ENCODE measurements at places on chromosomes 11 and 22. TPM values are rescaled to one million over a fixed set of nuclear protein-coding genes. Genes with fewer than 3 reads are reported as not detected.

Gene RAB36
- total RNA-seq = not detected

GRCh38 chr11:102036757-102037156 lies 10.5 kb upstream of the CFAP300 start:
- DNase-seq = no peak

GRCh38 chr11:65952052-65952521 lies 6.8 kb downstream of the TSGA10IP start:
- no peak for DNase-seq

DNA sequence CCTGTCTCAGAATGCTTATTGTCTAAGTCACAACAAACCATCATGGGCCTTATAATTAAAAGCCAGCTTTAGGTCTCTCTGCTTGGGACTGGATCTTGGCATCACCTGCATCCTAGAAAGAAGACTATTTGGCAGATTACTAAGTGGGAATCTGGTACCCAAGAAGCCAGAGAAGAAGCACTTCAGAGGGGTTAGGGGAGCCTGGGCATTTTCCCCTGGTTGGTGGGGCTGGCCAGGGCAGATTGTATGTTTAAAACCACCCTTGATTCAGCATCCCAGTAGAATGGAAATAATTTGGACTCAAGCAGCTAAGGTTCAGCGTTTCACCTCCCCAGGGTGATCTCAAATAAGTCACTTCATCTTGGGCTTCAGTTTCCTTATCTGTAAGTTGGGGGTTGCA lies 193.7 kb downstream of the MIAT start:
- no peak for DNase-seq

GRCh38 chr22:49188591-49188990 lies 639.1 kb downstream of the BRD1 start:
- no peak for DNase-seq

- DNase-seq = no peak
Observed at GRCh38 chr11:41039592-41039991, 419.9 kb downstream of the LRRC4C start.

DNA sequence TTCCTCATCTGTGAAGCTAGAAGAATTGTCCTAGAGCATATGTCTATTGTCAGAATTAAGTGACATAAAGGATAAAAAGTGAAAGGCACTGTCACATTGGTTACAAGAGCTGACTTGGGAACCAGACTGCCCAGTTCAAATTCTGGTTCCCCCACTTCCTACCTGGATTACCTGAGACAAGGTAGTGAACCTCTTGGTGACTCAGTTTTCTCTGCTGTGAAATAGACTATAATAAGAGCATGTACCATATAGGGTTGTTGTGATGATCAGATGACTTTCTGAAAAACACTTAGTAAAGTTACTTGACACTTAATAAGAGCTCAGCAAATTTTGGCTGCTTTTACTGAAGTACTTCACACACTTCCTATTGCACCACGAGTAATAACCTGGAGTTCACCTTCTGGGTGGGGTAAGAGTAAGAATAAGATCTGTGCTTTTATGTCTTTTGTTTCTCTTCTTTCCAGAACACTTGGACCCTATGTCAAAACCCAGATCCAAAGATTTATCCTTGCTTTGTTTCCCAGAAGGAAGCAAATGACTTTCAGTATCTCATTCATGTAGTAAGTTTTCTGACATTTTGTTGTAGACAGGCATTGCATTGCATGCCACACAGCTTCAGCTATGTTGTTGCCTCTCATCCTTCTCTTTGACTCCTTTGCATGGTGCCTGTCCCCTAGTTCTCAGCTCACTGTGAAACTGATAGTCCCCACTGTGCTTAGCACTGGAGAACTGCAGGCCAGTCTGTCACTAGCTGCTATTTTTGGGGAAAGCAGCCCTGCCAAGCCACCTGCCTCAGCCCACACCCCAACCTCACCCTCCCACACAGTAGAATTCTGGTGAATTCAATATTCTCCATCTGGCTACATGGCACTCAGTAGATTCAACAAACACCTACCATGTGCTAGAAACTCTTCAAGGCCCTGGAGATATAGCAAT lies 121.8 kb upstream of the POU2AF2 start:
- DNase-seq = no peak

- DNase-seq = no peak
Observed at GRCh38 chr11:46183819-46184218, 62.6 kb upstream of the PHF21A start.

Gene CABP4
- total RNA-seq = 3.3 TPM

Gene RIBC2
- 7.8 TPM for total RNA-seq

- DNase-seq = no peak
Observed at GRCh38 chr11:102026959-102027358, 20.3 kb upstream of the CFAP300 start.

DNA sequence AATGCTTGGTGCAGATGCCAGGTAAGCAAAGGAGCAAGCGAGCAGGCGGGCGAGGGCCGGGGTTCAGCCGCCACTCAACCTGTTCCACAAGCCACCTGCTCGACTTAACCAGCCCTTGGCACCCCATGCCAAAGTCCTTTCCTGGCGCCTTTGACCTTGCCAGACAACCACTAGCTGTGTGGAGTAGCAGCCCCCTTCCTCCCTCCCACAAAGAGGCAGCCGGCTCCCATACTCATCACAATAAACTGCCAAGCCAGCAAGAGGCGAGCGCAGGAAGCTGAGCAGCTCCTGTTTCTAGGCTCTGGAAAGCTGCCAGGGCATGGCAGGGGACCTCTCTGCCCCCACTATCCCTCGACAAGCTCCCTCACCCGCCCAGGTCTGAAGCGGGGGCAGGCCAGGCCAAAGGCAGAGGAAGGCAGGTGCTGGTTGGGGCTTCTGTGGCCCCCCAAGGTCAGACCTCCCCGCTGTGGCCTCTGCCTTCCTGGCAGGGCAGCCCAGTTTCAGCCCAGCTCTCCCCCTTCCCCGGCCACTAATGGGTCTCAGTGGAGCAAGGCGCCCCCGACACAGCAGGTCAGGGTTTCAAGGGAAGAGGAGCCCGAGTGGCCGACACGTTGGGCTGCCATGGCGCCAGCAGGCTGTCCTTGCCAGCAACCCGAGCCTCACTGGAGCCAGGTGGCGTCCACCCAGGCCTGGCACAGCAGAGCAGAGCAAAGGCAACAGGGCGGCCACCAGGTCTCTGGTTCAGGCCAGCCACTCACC lies 15.3 kb downstream of the MACROD1 start:
- no peak for DNase-seq

DNA sequence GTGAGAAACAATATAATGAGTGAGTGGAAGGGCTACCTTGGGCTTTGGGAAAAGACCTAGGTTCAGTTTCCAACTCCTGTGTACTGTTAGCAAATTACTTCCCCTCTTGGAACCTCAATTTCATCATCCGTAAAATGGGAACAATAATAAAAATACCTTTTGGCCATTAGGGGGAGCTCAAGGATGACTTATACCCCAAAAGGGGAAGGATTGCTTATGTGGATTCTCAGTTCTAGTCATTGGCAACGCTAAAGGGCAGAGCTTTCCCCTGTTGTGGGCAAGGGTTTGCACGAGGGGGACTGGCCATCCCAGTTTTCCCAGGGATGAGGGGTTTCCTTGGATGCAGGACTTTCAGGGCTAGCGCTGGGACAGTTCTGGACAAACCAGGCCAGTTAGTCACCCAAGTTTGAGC lies 3.1 kb upstream of the COMMD9 start:
- DNase-seq = no peak

Gene MGAT3
- 0.83 TPM for total RNA-seq

- DNase-seq = no peak
Observed at GRCh38 chr22:47850644-47851151, 1088.2 kb downstream of the TBC1D22A start.

Gene RIMBP3B
- total RNA-seq = 0.55 TPM

DNA sequence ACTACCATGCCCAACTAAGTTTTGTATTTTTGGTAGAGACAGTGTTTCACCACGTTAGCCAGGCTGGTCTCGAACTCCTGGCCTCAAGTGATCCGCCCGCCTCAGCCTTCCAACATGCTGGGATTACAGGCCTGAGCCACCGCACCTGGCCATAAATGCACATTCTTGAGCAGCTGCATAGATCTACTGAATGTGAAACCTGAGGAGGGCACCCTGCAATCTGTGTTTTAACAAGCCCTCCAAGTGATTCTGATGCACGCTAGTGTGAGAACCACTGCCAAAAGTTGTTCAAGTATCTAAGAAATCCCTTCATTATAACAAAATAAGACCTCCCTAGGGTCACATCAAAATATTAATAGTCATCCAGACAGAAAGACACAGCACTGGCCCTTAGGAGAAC lies 89.3 kb downstream of the RDX start:
- DNase-seq = no peak

DNA sequence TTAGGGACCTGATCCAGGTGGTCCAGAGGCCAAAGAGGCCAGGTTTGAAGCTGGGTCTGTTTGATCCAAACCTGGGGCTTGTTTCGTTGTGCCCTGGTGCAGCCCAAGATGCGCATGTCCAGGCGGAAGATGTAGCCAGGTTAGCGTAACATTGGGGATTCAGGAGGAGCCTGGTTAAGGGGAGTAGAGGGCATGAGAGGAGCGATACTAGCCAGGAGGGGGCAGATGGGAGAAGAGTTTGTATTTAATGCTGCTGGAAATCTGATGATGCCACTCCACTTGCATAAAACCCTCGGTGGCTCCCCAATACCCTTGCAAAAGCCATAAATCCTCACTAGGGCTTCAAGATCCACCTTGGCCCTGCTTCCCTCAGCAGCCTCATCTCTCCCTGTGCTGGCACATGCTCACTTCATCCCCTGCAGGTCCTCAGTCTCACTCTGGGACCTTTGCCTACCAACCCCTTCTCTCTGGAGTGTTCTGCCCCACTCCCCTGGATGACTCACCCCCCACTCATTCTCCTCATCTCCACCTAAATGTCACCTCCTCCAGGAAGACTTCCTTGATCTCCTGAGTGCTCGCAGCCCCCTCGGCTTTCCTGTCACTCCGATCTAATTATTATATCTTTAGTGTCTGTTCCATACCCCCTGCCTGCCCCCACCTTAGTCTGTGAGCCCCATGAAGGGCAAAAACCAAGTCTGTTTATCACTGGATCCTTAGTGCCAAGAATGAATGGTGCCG lies 95.9 kb downstream of the MIAT start:
- DNase-seq = no peak

Gene CECR2
- not detected for total RNA-seq

- DNase-seq = no peak
Observed at GRCh38 chr22:27476729-27477128, 324.8 kb downstream of the MN1 start.

GRCh38 chr22:42655693-42656092 lies 6.5 kb upstream of the CYB5R3 start:
- DNase-seq = no peak

DNA sequence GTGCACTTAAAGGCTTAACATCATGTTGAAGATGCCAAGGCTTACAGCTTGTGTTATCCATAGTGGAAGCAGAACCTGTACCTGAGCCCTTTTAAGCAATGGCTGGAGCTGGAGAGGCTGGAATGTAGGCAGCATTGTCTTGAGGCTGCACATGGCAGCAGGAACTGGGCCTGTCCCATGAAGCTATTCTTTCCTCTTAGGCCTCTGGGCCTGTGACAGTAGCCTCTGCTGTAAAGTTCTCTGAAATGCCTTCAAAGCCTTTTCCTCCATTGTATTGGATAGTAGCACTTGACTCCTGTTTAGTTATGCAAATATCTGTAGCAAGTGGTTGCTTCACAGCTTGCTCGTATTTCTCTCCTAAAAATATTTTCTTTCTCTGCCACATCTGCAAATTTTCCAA lies 127.4 kb upstream of the ANO5 start:
- no peak for DNase-seq

- no peak for DNase-seq
Observed at GRCh38 chr11:65524014-65524740, 706 bp upstream of the SCYL1 start.

DNA sequence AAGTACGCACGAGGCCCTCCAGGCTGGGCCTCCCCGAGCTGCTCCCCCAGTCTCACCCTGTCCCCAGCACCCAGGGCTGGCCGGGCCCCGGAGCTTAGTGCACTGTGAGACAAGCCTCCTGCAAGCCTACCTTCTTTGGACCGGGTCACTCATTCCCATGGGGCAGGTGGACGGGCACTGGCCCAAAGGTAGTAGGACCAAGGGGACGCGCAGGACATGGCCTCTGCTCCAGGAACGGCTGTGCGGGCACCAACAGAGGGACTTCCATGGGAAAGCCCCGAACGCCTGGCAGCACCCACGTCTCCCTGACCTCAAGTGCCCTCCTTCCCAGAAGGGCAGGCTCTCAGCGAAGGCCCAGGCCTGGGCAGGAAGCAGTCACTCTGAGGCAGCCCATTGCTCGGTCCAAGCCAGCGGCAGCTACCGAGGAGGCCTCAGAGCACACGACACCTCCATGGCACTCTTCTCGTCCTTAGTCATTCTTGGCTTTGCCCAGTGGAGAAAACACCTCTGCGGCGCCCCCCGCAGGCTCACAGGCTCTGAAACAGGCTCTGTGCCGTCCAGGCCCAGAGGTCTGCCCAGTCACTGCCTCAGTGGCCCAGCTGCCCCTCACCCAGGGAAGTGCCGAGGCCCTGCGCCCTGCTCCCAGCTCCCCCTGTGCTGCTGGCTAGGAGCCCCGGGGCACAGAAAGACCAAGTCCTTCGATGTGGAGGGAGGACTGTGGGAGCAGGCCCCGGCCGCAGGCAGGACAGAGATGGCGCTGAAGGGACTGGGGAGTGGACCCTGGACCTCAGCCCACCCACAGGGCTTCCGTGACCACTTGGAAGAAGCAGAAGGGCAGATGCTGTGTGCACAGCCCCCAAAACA lies 3.8 kb downstream of the MOB2 start:
- no peak for DNase-seq

DNA sequence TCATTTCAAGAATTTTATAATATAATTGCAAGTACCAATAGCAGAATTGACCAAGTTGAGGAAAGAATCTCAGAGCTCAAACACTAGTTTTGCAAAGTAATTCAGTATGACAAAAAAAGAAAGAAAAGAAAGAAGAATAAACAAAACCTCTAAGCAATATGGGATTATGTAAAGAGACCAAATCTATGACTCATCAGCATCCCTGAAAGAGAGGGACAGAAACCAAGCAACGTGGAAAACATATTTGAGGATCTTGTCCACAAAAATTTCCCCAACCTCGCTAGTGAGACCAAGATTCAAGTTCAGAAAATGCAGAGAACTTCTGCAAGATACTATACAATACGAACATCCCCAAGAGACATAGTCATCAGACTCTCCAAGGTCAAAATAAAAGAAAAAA lies 203.7 kb upstream of the DDI1 start:
- no peak for DNase-seq

DNA sequence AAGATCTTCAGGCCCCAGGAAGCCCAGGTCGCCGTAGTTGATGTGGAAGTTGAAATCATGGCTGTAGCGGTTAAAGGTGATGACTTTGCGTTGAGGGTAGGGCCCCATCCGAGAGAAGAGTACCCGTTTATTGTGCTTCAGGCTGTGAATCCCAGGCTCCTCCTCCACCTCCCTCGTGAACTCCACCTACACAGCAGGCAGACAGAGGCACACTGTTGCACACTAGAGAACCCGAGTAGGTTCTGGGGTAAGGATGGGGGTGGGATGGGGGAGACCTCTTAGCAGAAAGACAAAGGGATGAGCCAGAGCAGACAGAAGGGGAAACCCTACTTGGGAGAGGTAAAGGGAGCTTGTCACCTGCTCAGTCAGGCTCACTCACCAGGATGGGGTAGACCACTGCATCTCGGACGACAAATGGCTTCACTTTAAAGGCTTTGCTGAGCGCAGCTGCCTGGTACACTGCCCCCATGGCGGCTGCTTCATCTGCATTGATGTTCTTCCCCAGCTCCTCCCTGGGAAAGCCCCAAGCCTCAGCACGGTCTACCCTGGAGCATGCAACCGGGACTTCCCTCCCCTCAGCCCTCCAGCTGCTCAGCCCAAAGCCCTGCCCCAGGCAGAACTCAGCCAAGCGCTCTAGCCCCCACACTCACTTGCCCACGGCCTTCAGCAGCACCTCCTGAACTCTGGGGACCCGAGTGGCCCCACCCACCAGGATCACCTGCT lies 5.4 kb downstream of the HYOU1 start:
- no peak for DNase-seq

Measured in activated CD4-positive, alpha-beta memory T cell treated with anti-CD3 and anti-CD28 coated beads, Interleukin-2, amount 10 ng/mL, durations not matched to agents 7 days and 5 days (primary cell).